ENCODE measurements at places on chromosomes 1 and 21. TPM values are rescaled to one million over a fixed set of nuclear protein-coding genes. Genes with fewer than 3 reads are reported as not detected.

- DNase-seq = no peak
Observed at GRCh38 chr1:92096317-92096716, 16.2 kb downstream of the BTBD8 start.

GRCh38 chr1:156508205-156508954 lies 7.8 kb upstream of the MEF2D start:
- DNase-seq = no peak

DNA sequence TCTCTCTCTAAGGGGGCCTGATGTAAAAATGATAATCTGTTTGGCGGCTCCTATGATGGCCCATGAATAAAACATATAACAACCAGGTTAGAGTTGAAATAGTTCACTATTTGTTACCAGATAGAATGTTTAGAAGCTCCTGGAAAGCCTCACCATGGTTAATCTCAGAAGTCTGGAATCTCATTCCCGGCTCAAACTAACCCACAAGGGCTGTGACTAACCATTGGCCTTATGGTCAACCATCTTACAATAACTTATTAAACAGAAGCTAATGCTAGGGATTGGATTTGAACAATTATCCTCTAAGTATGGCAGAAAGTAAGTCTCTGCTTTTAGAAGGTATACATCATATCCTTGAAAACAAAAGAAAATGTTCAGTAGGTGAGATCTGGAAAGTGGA lies 134.1 kb upstream of the ADGRL2 start:
- no peak for DNase-seq

GRCh38 chr1:202210969-202211368 lies 17.4 kb downstream of the LGR6 start:
- no peak for DNase-seq

GRCh38 chr1:212722270-212722957 lies 22.8 kb upstream of the BATF3 start:
- DNase-seq = no peak

- DNase-seq = no peak
Observed at GRCh38 chr21:19322360-19322759, 918.8 kb upstream of the TMPRSS15 start.

DNA sequence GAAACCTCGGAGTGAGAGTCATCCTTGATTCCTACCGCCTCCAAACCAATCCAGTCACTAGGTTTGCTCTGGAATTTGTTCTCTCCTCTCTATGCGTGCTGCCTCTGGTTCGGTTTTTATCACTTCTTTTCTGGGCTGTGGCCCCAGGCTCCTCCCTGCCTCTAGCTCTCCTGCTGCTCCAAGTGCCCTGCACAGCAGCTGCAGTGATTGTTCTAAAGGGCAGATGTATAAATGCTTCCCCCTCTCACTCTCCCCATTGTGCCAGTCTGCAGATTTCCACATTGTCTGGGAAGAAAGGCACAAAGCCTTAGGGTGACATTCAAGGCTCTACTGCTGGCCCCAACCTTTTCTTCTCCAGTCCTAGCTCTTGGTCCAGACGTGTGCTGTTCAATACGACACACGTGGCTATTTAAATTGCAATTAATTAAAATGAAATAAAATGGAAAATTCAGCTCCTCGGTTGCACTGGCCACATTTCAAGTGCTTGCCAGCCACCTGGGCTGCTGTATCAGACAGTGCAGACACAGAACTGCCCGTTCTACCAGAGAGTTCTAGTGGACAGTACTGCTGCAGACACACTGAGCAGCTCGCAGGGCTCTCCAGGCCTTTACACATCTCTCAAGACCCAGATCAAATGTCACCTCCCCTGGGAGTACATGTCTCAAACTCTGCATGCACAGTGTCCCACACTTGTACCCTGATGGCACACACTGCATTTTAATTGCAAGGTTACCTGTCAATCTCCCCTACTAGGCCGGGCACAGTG lies 12.4 kb downstream of the TRIM62 start:
- DNase-seq = peak; percentile 60

DNA sequence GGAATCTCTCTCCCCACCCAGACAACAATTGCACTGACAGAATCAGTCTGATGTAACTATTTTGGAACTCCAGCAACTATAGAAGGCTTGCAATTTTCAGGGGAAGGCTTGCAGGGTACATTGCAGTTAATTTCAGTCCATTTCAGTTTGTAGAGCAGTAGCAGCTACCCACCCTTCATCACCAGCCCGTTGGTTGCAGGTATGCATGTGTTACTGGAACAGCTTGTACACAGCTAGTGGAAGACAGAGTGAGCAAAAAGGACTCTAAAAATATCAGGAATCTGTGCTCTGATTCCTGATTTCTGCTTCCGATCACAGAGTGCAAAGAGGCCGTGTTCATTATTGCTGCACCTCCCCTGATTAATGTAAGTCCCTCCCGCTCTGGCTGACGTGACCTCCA lies 449.0 kb downstream of the NPHP4 start:
- DNase-seq = no peak

DNA sequence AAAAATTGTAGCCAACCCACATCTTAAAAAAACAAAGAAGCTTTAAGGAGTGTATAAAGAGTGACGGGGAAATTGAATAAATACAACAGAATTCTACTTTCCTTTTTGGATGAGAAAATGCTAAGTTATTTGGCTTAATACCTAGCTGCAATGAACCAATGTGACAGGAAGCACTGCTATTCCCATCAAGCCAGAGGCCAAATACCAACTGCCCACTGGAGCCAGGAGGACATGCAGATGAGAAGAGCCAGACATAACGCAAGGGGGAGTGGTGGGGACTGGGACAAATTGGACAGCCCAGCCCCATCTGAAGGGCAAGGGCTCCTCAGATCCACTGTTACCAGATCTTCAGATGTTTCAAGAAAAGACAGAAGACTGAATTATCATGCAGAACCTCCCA lies 25.7 kb downstream of the DNAJC11 start:
- no peak for DNase-seq

DNA sequence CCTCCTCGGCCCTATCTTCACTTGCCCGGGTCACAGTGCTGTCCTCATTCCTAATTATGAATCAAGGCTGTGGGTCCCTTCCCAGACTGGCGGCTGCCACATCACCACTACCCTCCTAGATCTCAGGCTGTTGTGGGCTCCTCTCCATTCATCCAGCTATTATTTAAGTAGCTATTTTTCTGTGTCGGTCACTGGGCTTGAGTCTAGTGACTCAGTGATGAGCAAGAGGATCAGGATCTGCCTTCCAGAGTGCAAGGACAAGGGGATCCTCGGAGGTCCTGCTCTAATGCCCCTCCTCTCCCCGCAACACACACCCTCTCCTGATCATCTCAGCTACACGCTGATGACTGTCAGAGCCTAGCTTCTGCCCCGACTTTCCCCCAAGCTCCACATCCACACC lies 34.1 kb downstream of the CDCP2 start:
- no peak for DNase-seq

DNA sequence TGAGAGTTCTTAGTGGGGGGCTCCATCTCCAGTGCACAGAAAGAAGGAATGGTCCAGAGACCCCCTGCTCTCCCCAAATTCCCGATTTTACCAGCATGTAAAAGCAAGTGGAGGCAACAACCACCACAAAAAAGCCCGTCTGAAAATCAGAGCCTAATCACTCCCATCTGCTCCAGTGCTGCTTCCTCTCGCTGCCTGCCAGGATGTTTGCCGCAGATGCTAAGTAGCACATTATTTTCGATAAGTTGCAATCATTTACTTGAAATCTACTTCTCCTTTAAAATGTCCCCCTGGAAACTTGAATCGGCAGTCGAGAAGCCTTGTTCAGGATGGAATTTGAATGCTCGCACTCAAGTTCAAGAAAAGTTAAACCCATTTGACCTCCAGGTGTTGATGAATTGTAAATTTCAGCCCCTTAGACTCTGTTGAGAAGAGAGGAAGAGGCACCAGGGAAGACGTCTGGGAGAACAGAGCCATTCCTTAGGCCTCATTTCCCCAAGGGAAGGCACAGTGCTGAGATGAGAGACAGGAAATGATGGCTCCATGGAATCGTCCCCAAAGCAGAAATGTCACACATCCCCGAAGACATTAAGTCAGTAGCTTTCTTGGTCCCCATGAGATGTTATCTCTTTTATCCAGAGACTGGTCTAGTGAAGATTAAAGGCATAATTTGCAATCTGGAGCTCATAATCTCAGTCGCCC lies 221.3 kb downstream of the PBX1 start:
- no peak for DNase-seq

DNA sequence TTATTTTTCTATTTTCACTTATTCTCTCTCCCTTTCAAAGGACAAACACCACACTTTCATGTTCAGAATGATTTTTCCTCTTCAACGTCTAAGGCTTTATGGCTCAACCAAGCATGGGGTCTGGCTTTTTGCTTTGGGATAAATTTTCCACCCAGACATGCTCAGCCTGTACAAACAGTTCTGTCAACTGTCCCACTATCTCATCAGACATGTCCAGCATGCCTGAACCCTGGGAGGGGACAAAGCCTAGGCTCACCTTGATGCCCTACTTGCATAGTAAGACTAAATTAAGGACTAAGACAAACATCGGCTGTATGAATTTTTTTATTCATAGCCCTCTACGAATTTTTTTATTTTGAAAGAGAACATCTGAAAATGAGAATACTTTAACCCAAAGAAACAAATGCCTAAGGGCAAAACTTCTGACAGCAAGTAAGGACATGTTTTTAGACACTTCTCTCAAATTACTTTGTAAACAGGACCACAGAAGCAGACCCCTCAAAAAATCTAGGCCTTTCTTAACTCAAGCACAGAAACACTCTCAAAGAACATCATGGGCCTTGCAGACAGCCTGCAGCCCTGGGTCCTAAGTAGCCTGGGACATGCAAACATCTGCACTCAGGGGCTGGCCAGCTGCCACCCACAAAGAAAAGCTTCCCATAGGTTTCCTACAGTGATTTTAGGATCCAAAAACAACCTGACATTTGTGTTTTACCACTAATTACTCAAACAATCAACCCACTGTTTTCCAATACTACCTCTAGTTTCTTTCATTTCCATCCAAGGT lies 72.3 kb upstream of the PALMD start:
- no peak for DNase-seq

GRCh38 chr1:166084613-166085012 lies 82.2 kb downstream of the FAM78B start:
- no peak for DNase-seq

DNA sequence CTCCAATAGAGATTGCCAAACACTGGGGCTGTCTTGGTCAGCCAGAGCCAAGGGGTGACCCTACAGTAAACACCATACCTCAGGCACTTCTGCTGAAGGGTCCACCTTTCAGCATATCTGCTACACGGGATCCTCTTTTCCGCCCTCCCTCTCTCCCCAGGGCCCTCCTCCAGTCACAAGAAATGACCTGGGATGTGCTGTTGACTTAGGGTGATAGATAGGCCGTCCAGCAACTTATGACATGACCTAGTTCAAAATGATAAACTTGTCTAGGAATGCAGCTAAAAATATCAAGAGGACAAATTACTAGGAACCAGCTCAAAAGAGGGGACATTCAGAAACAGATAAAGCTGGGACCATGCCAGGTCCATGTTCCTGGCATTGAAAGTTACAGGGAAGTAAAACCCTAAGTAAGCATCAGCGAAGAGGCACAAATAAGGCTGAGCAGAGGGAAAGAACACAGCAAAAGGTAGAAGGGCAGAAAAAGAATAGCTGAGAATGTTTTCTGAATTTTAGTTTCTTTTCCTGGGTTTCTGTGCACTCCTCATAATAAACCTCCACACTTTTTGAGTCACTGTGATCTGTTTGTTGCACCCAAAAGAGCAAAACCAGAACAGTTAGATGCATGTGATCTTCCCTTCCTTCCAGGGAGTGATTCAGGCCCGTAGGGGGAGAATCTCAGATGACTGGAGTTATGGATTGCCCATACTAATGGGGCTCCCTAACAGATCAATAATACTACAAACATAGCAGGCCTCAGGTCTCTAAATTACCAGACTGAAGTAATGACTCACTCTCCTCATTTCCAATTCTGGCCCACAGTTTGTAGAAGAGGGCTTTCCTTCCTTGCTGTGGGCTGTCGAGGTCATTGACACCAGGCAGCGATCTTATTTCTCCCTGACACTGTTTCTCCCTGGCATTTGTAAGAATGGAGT lies 48.9 kb upstream of the F3 start:
- DNase-seq = no peak

- DNase-seq = no peak
Observed at GRCh38 chr1:52676249-52676903, 21.8 kb downstream of the COA7 start.

DNA sequence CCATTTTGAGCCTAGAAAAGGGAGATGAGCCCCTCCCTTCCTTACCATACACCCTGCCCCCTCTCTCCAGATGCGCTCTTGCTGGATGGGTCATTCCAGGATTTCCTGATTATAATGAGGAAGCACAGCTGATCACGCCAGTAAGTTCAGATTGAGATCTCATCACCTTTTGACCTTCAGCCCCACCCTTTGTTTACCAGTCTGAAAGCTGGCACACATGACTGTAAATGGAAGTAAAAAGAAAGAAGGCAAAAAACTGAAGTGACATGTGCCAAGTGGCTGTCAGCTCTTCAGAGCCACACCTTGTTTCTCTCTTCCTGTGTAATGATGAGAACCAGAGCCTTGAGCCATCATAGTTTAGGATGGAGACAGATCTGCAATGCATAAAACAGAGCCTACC lies 27.9 kb downstream of the S1PR1 start:
- no peak for DNase-seq

- no peak for DNase-seq
Observed at GRCh38 chr1:6027591-6027990, 18.1 kb upstream of the KCNAB2 start.

- DNase-seq = no peak
Observed at GRCh38 chr1:14245954-14246353, 352.5 kb upstream of the KAZN start.

- no peak for DNase-seq
Observed at GRCh38 chr1:47558601-47559593, 121.1 kb downstream of the FOXD2 start.

The B3GALT2 gene
- total RNA-seq = 52.2 TPM

The NR1I3 gene
- not detected for total RNA-seq

Data from cerebellum (tissue), 4 donors.